ENCODE measurements at places on chromosomes 3 and 15. TPM values are rescaled to one million over a fixed set of nuclear protein-coding genes. Genes with fewer than 3 reads are reported as not detected.

Gene TIGIT
- total RNA-seq = not detected

Gene GJD2
- not detected for total RNA-seq

Gene PPP1R14D
- total RNA-seq = not detected

Gene B2M
- 808 TPM for total RNA-seq

Gene CD96
- total RNA-seq = not detected

Gene RARB
- total RNA-seq = 0.26 TPM

Gene ANKRD34C
- not detected for total RNA-seq

Gene ZNF660
- total RNA-seq = 0.26 TPM
